ENCODE measurements at places on chromosomes 13 and 19.

GRCh38 chr19:51986309-51987291 is at the start of gene ZNF350:
ZNF350 (minus strand) TSS chr19:51986840; CDS start chr19:51974360, 12,480 bp downstream.
- DNase-seq, result peak; percentile 69

GRCh38 chr19:49954933-49955332 is 6.0 kb downstream of the SIGLEC11 start:
- no peak for DNase-seq

DNA sequence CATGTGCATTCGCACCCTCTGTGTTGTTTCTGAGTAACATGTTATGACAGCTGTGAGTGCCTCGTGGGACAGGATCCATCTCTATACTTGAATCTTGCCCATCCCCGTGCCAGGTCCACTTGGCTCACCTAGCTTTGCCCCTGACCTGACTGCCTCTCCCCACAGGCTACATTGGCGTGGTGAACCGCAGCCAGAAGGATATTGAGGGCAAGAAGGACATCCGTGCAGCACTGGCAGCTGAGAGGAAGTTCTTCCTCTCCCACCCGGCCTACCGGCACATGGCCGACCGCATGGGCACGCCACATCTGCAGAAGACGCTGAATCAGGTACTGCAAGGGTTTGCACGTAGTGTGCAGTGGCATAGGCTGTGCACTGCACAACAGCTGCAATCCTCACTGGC is 53.2 kb downstream of the TMED1 start:
- no peak for DNase-seq

- DNase-seq, result no peak
These were observed 16.4 kb downstream of the CNMD start for GRCh38 chr13:52723181-52723580.

DNA sequence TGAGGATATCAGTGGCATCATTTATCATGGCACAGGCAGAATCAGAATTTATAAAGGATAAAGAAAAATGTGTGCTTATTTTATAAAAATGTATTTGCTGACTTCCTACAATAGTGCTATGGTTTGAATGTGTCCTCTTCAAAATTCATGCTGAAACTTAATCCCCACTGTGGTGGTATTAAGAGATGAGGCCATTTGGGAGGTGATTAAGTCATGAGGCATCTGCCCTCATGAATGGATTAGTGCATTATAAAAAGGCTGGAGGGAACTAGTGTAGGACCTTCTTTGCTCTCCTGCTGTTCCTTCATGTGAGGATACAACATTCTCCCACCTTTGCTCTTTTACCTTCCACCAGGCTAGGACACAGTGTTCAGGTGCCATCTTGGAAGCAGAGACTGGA is 212.8 kb downstream of the RFC3 start:
- DNase-seq, result no peak

- DNase-seq, result no peak
These were observed 638 bp downstream of the ADGRE5 start for GRCh38 chr19:14381689-14382474.

DNA sequence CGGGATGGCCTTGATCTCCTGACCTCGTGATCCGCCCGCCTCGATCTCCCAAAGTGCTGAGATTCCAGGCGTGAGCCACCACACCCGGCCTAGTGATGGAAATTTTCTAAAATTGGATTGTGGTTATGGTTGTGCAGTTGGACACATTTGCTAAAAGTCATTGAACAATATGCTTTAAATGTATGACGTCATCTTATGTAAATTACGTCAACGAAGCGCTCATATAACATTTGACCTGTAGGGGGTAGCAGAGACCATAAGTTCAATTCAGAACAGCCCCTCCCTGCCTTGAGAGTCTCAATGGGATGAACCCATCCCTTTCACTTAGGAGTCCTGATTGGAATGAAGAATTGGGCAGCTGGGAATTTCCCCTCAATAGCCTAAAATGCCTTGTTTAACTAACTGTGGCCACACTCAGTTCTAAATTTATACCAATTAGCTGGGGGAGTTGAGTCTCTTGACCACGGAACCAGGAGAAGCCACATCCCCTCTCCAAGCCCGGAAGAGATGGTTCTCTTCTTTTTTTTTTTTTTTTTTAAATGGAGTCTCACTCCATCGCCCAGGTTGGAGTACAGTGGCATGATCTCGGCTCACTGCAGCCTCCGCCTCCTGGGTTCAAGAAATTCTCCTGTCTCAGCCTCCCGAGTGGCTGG is 15.2 kb upstream of the TLE6 start:
- peak; percentile 20 for DNase-seq

DNA sequence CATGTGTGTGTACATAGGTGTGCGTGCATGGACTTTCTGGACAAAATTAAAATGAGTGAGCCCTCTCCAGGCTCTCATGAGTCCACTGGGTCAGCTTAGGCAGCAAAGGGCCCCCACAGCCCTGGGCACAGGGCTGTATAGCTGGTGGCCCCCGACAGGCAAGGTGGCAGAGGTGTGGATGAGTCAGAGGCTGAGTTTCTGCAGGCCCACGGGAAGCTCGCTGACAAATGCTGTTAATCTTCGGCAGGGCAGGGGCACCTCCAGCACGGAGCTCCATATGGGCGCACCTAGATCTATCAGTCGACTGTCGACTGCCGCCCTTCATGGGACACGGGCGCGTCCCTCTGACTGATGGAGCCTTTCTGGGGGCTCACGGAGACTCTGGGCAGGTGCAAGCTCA is 181.1 kb downstream of the URI1 start:
- no peak for DNase-seq

GRCh38 chr13:43725460-43725859 is 61.3 kb downstream of the ENOX1 start:
- DNase-seq, result no peak

- no peak for DNase-seq
These were observed 82.3 kb upstream of the PDCD5 start for GRCh38 chr19:32498648-32499200.

GRCh38 chr19:49111218-49111998 is 2.8 kb upstream of the LIN7B start:
- no peak for DNase-seq

DNA sequence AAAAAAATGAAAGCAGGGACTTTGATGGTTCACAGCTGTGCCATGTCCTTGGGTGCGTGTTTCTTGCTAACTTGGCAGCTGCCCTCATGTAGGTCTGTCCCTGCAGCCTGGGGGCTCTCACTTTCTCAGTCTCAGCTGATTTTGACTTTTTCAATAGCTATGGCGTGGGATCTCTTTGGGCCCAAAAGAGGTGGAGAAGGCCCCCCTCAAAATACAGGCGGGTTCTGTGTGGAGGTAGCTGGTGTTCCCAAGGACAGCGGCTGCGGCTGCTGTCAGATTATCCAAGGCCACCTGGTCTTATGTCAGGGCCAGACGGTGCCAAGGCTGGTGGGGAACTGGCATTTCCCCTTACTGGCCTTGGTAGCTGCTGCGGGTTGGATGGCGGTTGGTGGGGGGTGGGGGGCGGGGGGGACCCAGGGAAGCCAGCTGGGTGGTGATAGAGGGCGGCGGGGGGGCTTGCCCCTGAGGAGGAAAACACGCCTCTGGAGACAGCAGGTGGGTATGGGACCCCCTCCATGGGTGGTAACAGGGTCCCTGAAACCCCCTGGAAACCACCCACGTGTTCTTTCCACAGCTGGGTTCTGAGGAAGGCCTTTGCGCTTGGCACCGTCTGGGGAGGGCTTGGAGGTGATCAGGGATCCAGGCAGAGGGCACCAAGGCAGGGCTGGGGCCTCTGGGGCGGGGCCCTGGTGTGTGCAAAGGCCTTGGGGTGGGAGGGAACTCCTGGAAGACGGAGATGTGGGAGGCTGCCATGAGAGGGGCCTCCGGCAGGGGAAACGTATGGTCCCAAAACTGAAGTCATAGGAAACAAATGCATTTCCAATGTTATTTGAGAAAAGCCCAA is 4.1 kb downstream of the TIMM13 start:
- DNase-seq, result no peak

GRCh38 chr13:65378943-65379519 is 1851.1 kb downstream of the PCDH9 start:
- DNase-seq, result no peak

- DNase-seq, result no peak
These were observed 2.4 kb downstream of the DZIP1 start for GRCh38 chr13:95642028-95642621.

DNA sequence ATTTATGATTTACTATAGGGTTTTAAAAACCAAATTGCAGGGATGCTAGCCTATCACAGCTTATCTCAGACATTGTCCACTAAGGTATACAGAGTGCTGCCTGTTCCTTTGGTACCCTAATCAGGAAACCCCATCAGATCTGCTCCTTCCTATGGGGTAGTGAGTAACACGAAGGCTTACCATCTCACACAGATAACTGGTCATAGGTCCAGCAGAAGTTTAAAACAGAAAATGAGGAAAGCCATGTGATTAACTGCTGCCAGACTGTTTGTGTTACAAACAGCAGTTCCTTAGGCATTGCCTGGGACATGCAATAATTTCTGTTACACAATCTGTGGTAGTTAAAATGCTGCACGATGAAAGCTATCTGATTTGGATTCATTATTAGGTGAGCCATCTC is 53.5 kb upstream of the ALOX5AP start:
- no peak for DNase-seq

DNA sequence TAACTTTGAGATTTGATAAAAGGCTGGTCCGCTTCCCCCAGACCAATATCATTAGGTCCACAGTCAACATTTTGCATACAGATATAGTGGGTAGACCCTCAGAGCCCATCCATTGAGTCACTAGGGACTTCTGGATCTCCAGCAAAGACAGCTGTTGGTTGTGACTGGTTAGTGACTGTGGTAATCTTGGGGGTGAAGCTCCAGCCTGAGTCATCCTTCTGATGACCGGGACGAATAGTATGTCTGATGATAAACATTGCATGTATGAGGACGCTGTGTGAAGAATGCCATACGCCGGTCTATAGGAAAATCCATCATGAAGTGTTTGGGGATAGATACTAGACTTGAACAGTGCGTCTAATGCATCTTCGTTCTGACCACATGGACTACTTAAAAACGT is 307.0 kb downstream of the UQCRFS1 start:
- DNase-seq, result no peak

DNA sequence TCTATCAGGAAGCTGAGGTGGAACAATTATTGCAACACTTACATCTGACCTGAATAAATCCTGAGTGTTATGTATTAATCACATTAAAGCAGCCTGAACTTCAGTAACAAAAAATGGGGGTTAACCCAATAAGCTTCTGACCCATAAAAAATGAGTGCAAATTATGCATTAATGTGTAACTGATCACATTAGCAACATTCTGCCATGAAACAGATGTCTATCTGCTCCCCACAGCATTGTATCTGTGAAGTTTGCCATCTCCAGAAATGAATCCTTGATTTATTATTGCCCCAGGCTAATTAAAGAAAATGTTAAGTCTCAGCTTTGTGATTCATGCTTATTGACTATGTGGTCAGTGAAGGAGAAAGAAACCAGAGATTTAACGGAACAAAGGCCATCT is 304.9 kb downstream of the PCDH20 start:
- no peak for DNase-seq

DNA sequence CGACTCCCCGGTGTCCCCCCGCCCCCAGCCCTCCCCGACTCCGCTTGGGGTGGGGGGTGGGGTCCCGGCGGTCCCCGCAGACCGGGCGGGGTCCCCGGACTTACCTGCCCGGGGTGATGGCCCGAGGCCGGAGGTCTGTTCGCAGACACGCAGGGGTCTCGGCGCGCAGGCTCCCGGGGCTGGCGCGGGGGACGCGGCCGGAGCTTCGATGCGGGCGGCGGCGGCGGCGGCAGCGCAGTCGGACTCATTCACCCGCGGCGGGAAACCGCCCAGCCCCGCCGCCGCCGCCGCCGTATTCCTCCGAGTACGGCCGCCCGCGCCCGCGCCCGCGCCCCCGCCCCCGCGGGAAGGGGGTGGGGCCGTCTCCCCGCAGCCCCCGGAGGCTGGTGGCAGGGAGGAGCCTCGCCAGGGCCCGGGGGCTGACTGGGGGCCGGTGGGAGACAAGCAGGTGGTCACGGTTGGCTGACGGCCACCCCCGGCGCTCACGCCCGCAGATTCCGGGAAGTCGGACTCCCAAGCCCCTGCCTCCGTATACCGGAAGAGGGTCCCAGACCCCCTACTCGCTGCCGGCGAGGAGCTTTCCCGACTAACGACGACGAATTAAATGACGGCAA is at the start of gene C2CD4C:
C2CD4C (minus strand) TSS at position 246 of the 614 bp plus-strand sequence. CDS start 786 bp downstream, outside the sequence.
- peak; percentile 16 for DNase-seq

GRCh38 chr19:13079542-13079986 is 23.1 kb downstream of the LYL1 start:
- no peak for DNase-seq

GRCh38 chr13:100872761-100873160 is 198.2 kb upstream of the TMTC4 start:
- DNase-seq, result no peak

DNA sequence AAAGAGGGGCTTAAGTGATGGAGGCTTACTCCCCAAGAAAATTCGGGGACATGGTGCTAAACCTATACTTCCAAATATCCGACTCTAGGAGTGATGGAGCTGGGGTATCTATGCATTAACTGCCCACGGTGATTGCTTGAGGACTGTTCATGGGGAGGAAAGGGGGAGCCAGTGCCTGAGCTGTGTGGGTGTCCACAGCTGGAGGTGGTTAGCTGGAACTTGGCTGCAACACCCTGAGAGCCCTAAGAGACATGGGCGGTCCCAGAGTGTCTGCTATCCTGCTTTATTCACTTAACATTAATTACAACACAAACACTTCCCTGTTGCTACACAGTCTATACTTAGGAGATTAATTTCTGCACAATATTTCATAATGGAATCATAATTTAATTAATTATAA is 28.1 kb upstream of the POMP start:
- DNase-seq, result no peak

GRCh38 chr19:29687897-29688728 is 22.9 kb downstream of the PLEKHF1 start:
- no peak for DNase-seq

Data from stimulated activated CD4-positive, alpha-beta T cell treated with anti-CD3 and anti-CD28 coated beads, Interleukin-1b, Interleukin-23, amount 100 ng/mL, for 24 hours (primary cell).